T follicular helper cell (primary cell): ENCODE measurements at places on chromosomes 4 and X.

DNA sequence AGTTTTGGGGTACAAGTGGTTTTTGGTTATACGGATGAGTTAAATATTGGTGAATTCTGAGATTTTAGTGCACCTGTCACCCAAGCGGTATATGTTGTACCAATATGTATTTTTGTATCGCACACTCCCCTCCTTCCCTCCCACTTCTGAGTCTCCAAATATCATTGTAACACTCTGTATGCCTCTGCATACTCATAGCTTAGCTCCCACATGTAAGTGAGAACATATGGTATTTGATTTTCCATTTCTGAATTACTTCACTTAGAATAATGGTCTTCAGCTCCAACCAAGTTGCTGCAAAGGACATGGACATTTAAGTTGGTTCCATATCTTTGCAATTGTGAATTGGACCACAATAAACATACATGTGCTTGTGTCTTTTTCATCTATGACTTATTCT lies 103.0 kb upstream of the ADAMTS3 start:
- DNase-seq, result no peak

- DNase-seq, result no peak
Measured at GRCh38 chr4:163536091-163536490, 41.6 kb downstream of the TMA16 start.

GRCh38 chrX:119706616-119707015 lies 13.6 kb upstream of the SEPTIN6 start:
- DNase-seq, result no peak

GRCh38 chrX:40773809-40774208 lies 38.5 kb upstream of the MED14 start:
- DNase-seq, result no peak

- DNase-seq, result no peak
Measured at GRCh38 chrX:38754818-38755718, 46.2 kb upstream of the MID1IP1 start.

DNA sequence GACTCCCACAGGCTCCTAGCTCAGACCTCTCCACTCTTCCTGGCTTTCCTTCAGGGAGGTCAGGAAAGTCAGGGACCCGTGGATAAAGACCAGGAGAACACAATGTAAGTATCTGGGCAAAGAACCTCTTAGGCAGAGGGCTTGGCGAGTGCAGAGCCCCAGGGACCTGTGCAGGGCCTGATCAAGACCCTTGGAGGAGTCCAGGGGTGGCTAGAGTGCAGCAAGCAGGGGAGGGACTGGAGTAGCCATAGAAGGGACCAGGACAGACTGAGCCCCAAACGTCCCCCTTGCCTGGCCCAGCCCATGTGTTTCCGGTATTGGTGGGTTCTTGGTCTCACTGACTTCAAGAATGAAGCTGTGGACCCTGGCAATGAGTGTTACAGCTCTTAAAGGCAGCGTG lies 5.9 kb upstream of the TNIP2 start:
- no peak for DNase-seq

DNA sequence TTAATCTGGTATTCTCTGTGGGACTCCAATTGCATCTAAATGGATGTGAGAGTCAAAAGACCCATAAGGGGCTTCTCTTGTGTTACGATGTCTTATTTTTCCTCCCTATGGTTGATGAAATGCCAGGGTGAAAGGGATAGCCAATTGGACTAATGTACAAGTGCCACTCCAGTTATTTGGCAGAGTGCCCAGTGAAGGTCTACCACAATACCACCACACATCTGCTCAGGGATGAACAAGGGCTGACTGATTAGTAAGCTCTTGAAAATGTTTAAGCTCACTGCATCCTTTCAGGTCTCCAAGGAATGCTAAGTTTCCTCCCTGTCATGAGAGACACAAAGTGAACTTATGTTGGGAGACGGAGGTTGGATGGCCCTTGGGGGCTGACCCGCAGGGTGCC lies 57.8 kb downstream of the HEPH start:
- no peak for DNase-seq

DNA sequence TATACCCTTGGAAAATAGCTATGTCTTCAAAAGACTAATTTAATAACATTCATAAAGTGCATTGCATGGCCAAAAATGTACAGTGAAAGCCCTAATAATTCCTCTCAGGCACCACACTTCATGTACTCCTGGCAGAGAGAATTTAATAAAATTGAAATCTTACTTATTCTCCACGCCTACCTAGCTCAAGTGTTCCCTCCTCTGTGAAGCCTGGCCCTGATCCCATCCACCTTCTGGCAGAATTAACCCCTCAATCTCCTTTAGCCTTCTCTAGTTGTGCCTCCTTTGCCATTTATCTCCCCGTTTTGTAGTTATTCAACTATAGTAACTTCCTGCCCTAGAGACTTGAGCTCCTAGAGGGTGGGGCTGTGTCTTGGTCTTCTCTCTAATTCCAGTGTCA lies 26.7 kb downstream of the ACE2 start:
- no peak for DNase-seq

GRCh38 chr4:53128706-53129357 lies 237.0 kb downstream of the SCFD2 start:
- no peak for DNase-seq

DNA sequence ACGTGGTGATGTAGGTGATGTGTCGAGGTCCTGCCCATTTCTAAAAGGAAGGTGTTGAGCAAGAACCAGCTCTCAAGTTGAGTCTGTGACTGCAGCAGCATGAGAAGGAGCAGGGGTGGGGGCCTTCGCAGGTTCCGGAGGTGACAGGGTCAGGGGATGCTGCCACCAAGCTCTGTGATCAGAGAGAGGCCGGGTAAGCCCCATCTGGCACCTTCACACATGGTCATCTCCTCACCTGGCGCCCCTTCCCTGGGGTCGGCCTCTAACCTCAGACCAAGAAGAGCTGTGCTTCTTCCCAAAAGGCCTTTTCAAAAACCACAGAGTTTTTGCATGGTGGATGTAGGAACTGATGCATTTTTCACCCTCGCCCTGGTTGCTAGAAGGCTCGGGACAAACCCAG lies 137.6 kb downstream of the CPZ start:
- no peak for DNase-seq

GRCh38 chrX:10795721-10796120 lies 175.3 kb upstream of the MID1 start:
- DNase-seq, result no peak

DNA sequence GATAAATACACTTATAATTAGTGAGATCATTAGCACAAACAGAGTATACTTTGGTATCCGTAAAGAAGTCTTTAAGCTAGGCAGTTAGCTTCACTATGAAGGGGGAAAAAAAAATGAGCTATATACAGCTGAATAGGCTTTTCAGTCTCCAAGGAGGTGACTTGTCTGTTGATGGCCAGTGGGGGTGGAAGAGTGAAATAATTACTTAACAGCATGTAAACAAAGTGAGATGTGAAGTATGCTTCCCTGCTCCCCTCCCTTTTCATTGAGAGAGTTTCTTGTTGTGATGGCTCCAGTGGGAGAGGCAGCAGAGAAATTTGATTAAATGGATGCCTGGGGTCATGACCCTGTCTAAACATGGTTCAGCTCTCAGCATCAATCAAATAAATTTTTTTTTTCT lies 180.9 kb downstream of the DACH2 start:
- no peak for DNase-seq

GRCh38 chr4:21117541-21118180 lies 417.4 kb downstream of the PACRGL start:
- DNase-seq, result no peak

GRCh38 chr4:36152735-36153134 lies 91.6 kb downstream of the ARAP2 start:
- no peak for DNase-seq

DNA sequence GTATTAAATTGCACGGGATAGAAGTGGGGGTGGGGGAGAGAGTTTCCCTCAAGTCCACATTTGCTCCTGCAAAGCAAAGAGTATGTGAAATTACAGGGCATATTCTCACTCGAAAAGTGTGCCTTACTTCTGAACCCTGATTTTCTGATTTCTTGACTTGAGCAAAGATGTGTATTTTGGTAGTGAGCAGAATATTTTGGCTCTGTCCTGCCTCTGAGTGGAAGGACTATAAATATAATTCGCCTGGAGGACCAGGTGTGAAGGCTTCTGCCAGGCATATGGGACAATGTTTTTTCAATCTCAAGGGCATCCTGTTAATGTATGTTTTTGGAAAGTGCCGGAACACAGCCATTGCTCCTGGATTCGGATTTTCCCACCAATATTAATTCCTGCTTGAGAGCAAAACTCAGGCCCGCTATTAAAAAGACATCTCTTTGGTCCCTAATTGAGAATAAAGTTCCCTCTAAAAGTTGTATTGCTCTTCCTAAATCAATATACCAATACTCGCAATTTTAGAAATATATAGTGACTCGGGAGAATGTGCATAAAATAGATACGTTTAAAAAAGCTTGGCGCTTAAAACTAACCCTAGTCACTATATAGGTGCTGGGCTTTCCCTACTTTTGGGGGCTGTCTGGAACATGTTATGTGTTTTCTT lies 15.3 kb upstream of the PITX2 start:
- DNase-seq, result no peak

DNA sequence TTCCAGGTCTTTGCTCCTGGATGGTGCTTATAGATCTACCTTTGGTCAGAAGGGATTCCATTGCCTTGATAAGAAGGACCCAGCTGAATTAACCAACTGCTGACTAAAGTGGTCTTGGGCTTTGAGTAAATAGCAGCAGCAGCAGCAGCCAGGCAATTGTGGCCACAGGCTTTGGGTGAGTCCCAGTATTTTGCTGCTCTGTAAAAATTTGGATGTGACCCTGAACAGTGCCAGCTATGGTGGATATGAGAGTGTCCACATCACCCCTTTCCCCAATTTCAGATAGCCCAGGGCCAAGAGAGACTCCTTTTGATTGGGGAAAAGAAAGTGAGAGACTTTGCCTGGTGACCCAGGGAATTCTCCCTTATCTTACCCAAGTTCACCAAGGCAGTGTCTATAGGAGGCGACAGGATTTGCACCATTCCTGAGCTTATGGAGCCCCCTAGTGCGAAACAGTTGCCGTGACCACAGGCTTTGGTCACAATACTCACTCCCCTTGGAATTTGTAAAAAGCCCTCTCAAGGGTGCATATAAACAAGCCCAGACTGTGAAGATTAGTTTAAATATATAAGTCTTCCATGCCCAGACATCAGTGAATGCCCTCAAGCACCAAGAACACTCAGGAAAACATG lies 518.0 kb downstream of the TMA16 start:
- no peak for DNase-seq

- no peak for DNase-seq
Measured at GRCh38 chr4:119653990-119654389, 25.4 kb upstream of the PDE5A start.

- no peak for DNase-seq
Measured at GRCh38 chr4:109334129-109335105, 32.0 kb upstream of the COL25A1 start.

DNA sequence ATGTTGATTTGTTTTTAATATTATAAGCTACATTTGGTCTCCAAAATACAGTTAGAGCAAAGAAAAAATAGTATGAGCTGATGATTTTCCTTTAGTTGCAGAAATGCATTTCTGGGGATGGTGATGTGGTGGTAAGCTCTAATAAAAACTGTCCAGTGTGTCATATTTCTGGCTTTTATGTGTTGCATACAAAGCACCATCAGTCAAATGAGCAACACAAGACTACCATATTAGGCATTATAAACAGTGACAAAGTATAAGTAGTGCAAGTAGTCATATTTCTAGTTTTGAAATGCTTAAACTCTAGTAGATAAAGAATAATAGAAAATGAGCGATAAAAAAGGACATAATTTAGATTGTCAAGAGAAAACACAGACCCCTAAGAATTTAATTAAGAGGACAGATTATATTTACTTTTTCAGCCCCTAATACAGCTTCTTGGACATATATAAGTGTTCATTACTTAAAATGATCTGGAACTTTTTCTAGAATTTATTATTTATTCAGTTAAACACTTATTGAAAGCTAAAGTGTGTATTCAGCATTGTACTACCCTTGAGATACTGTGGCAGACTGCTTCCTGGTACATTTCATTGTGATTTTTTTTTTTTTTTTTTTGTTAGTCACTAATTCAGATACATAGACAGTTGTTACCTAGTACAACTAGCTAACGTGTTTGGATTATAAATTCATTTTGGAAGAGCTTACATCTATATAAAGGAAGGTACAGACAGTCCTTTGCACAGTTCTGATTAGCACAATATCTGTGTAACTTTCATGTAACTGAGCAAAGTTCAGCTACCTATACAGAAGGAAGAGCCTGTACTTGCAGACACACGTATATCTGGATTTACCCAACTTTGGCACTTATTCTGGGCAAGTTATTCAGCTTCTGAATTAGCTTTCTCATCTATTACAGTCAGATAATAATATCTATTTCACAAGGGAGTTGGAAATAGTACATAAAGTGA lies 22.3 kb downstream of the RAP1GDS1 start:
- no peak for DNase-seq
